ENCODE measurements at places on chromosomes 6 and 20. TPM values are rescaled to one million over a fixed set of nuclear protein-coding genes. Genes with fewer than 3 reads are reported as not detected.
A peak's percentile ranks its signal among the peaks of the same experiment; 100 is the strongest.

The AP5S1 gene
- 7.7 TPM for total RNA-seq

The COL9A1 gene
- not detected for total RNA-seq

The ALDH8A1 gene
- total RNA-seq = 0.81 TPM

- DNase-seq = no peak
Observed at GRCh38 chr20:474581-474980, 12.2 kb upstream of the TBC1D20 start.

DNA sequence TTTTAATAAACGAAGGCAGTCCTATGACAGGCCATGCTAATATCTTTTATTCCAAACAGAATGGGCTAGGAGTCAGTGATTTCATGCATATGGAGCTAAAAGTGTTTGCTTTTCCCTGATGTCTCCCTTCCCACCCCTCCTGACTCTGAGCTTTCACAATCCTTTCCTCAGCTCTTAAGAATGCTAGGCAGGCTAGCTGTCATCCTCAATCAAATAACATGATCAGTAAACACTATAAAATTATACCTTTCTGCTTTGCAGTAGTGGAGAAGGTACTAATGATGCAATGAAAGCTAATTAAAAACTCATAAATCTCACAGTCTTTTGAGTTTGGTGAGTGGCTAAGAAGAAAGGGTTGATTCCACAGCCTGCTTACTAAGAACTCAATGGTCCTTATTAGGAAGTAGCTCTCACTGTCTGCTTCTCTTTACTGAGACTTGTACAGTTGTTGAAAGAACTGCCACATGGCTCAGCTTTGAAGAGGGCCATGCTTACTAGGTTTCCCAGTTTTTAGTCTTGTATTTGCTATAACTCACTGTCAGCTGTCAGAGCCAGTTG is 250.9 kb upstream of the JAG1 start:
- DNase-seq = no peak

DNA sequence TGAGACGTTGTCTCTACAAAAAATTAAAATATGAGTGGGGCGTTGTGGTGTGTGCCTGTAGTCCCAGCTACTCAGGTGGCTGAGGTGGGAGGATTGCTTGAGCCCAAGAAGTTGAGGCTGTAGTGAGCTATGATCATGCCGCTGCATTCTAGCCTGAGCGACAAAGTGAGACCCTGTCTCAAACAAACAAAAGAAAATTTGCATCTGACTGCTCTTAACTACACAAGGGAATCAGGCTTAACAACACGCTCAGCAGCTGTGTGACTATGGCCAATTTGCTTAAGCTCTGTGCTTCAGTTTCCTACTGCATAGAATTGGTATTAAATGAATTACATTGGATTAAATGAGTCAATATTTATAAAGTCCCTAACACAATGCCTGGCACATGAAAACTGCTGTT is 24.3 kb upstream of the MRPS10 start:
- DNase-seq = peak; percentile 21

DNA sequence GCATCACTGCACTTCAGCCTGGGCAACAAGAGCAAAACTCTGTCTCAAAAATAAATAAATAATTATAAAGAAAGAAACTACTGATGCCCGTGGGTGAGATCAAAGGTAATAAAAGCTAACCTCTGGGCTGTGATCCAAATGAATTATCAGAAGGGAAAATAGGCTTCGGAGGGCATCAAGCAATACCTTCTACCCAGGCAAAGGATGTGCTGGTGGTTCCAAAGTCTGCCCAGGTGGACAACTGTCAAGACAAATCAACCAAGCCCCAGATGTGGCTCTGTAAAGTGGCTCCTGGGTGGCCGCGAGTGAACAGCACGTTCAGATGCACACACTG is 95.6 kb downstream of the SCML4 start:
- no peak for DNase-seq
